ENCODE measurements at places on chromosomes 3 and 15.

DNA sequence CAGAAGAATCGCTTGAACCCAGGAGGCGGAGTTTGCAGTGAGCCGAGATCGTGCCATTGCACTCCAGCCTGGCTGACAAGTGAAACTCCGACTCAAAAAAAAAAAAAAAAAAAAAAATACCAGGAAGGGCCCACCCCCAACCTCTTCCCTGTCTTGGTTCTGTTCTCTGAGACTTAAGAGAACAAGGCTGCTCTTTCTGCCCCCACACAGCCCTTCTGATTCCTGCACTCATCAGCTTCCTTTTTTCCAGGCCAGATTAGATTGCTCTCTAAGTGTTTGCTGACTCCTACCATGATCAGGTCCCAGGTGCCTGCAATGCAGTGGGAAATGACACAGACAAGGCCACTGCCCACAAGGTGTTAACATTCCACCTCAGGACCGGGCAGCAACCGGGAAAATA lies 13.0 kb downstream of the TMEM44 start:
- no peaks in the 10 kb centered on the region for H3K27me3 ChIP-seq
- H3K36me3 ChIP-seq: no peaks in the 10 kb centered on the region
- peaks cover 10% of the 10 kb centered on the region for H3K4me1 ChIP-seq
- DNase-seq: no peak

DNA sequence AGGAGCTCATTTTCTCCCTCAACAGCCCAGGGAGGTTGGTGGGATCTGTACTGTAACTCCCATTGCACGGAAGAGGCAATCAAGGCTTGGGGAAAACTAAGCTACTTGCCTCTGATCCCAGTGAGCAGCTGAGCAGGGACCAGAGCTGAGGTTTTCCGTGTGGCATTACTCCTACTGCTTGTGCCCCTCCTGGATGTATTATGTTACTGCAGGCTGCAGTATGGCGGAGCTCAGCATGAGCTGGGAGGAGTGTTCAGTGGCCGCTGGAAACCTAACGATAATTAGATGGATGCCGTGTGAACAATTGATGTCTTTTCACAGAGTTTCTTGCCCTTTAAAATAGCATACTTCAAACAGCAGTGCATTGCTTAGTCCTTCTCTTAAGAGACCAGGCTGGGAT lies 2.0 kb upstream of the TPRG1 start:
- no peak overlapping the region for H3K27ac ChIP-seq
- no peak overlapping the region for H3K4me3 ChIP-seq
- no peak for DNase-seq

DNA sequence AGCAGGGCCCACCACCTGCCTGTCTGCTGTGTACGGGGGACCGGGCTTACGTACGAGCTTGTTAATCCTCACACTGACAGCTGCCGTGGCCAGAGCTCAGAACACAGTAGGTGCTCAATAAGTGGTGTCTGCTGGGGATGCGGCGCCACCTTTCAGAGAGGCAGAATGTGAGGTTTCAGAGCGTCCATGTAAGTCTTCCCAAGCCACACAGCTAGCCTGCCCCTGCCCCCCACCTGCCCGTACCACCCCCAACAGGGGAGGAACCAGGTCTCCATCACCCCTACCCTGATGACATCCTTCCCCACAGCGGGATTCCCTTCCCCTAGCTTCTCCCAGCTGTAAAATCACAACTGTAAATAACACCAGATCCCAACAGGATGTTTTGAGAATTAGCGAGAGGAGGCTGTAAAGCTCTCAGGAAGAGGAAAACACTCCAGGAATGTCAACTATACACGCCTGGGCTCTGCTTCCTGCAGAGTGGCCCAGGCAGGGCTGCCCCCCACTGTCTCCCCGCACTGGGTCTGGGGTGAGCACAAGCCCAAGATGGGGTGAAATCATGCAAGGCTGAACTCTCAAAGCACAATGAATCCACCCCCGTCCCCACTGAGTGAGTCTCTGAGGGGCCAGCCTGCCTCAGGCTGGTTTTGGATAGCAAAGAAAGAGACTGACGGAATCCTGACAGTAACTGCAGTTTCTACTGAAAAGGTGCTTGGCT lies 250.1 kb upstream of the LYSMD4 start:
- no peak for DNase-seq
- no peaks in the 10 kb centered on the region for H3K4me1 ChIP-seq
- no peak overlapping the region for H3K4me3 ChIP-seq
- no peaks in the 10 kb centered on the region for H3K27me3 ChIP-seq
- H3K27ac ChIP-seq: no peak overlapping the region

DNA sequence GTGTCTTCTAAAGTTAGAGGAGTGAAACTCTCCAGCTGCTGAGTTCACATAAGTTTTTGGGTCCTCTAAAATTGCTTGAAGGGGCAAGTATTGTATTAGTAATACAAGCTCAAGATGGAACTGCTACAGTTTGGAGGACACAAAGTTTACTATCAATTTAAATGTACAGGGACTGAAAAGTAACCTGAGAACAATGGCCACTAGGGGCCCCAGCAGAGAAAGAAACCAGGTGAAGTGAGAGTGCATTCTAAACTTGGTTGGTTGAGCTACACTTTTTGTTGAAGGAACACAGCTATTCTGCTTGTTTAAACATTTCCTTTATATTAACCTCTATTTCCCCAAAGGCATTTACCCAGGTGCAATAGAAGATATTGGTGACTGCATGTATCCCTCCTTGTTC lies 755.5 kb downstream of the GBE1 start:
- no peak overlapping the region for H3K27ac ChIP-seq
- H3K36me3 ChIP-seq: no peaks in the 10 kb centered on the region
- no peak overlapping the region for H3K4me3 ChIP-seq
- no peaks in the 10 kb centered on the region for H3K4me1 ChIP-seq
- no peaks in the 10 kb centered on the region for H3K27me3 ChIP-seq
- no peak for DNase-seq

DNA sequence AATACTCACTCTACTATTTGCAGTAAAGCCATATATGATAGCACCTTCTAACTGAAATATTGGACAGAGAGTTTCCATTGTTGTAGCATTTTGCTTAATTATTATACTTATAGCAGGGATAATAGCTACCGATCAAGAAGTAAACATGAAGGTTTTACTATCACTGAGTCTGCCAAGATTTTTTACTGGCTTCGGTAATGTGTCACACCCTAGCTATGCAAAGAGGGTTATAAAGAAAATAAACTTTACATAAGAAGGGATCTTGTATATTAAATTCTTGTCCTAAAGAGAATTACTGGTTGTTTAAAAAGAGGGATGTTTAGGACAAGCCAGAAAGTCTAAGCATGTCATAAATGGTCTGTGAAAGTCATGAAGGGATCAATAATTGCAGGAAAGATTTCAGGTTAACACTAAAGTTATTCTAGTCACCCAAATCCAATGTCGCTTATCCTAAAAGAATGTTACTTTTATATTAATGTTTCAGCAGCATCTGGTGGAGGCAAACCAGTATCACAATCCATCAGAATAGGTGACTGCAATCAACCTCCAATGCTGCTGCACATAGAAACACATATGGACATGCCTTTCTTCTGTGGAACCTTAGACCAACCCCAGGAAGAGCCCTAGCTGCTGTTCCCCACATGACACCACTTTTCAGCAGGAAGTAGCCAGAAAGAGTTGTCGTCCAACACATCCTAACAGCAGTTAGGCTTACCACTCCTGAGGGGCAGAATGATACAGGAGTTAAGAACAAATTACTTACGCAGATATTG lies 62.7 kb upstream of the GK5 start:
- no peak overlapping the region for H3K4me3 ChIP-seq
- H3K27me3 ChIP-seq: no peaks in the 10 kb centered on the region
- H3K27ac ChIP-seq: no peak overlapping the region
- no peaks in the 10 kb centered on the region for H3K36me3 ChIP-seq
- DNase-seq: no peak
- H3K4me1 ChIP-seq: no peaks in the 10 kb centered on the region

DNA sequence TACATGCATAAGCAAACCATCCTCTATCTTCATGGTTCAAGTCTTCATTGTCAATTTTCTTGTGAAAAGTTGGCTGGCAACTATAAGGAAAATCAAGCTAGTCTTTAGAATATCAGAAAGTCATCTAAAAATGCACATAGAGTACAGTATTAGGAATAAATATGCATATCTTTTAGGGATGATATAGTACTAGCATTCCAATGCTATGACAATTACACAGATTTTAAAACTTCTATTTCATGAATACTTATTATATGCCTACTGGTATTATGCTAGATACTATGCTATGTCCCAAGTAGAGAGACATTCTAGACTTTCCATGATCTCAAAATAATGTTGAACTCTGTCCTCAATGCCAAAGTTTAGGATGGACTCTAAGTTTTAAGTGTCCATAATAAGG lies 81.3 kb upstream of the NAALADL2 start:
- H3K4me1 ChIP-seq: no peaks in the 10 kb centered on the region
- no peak for DNase-seq
- H3K36me3 ChIP-seq: no peaks in the 10 kb centered on the region
- no peak overlapping the region for H3K27ac ChIP-seq
- H3K27me3 ChIP-seq: no peaks in the 10 kb centered on the region
- H3K4me3 ChIP-seq: no peak overlapping the region

- H3K27ac ChIP-seq: no peak overlapping the region
- H3K4me3 ChIP-seq: no peak overlapping the region
- H3K4me1 ChIP-seq: peaks cover 4% of the 10 kb centered on the region
- H3K27me3 ChIP-seq: no peaks in the 10 kb centered on the region
- DNase-seq: no peak
- H3K36me3 ChIP-seq: no peaks in the 10 kb centered on the region
These were observed 6.0 kb upstream of the KCTD6 start for GRCh38 chr3:58485801-58486435.

DNA sequence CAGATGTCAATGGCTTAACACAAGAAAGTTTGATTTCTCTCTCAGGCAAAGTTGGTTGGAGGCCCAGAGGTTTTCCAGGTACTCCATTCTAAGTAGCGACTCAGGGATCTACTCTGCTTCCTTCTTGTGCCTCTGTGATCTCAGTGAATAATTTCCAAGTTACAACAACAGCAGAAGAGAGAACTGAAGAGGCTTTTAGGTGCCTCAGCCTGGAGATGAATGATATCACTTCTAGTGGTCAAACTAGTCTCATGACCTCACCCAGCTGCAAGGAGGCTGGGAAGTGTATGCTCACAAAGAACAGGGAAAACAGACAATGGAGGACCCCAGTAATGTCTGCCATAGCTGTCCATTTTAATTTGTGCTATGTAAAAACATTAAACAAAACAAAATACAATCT lies 4.6 kb upstream of the PRICKLE2 start:
- H3K4me3 ChIP-seq: no peak overlapping the region
- DNase-seq: no peak
- no peaks in the 10 kb centered on the region for H3K27me3 ChIP-seq
- H3K27ac ChIP-seq: no peak overlapping the region
- no peaks in the 10 kb centered on the region for H3K4me1 ChIP-seq

DNA sequence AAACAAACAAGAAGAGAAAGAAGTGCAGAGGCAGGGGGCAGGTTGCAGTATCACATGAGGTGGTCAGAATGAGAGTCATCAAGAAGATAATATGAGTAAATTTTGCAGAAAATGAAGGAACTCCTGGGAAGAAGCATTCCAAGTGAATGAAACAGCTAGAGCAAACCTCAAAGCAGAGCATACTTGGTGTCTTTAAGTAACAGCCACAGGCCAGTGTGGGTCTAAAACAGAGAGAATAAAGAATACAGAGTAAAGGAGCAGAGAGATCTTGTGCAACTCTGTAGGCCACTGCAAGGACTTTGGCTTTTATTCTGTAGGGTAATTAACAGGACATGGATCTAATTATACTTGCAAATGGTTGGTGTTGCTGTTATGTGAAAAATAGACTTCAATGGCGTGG lies 81.3 kb downstream of the STAC start:
- no peaks in the 10 kb centered on the region for H3K36me3 ChIP-seq
- no peak overlapping the region for H3K4me3 ChIP-seq
- no peaks in the 10 kb centered on the region for H3K27me3 ChIP-seq
- no peak for DNase-seq

DNA sequence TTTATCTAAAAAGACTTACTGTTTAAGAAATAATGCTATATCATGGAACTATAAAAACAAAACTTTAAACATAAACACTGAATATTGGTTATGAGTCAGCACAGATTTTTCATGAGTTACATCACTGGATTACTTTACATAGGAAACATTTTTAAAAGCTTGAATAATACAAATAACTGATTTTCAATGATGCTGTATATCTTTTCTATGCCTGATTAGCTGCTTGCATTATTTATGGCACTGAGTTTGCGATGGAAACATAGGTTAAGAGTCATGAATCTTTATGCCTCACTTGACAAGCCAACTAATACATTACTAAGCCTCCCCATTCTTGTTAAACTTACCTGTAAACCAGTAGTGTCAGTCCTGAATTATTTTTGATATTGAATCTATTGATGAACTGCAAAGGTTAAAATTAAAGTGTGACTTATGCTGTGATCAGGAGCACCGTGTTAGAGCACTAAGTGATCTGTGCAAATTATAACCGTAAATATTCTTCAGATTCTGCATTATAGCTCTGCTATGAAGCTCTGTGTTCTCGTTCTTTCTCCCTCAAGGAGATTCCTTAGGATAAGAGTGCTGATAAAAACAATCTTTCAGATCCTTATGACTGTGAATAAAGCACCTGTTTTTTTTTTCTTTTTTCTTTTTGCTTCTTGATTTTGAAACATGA lies 437.3 kb upstream of the BCHE start:
- no peaks in the 10 kb centered on the region for H3K27me3 ChIP-seq
- no peaks in the 10 kb centered on the region for H3K36me3 ChIP-seq
- H3K4me3 ChIP-seq: no peak overlapping the region
- H3K27ac ChIP-seq: no peak overlapping the region
- H3K4me1 ChIP-seq: no peaks in the 10 kb centered on the region

DNA sequence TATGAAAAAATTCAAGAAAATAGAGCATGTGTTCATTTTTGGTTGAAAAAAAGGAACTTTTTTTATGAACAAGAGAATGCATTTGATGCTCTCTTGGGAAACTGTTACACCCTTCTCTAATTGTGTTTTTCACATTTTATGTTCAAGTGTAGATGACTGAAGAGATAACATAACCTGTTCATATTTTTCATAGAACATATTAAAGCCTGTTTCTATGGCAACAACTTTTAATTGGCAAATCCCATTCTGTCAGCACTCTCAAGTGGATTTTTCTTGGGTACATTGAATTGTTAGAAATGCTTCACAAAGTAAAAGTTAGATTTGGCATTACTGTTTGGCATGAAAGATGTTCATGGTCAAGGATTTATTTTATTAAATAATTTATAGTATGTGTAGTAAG lies 117.5 kb downstream of the MBNL1 start:
- H3K4me3 ChIP-seq: no peak overlapping the region
- H3K4me1 ChIP-seq: peaks cover 23% of the 10 kb centered on the region
- H3K36me3 ChIP-seq: no peaks in the 10 kb centered on the region
- DNase-seq: no peak
